ENCODE measurements at places on chromosomes 5 and 9.

- DNase-seq = no peak
Measured at GRCh38 chr9:109005678-109006077, 7.6 kb downstream of the CTNNAL1 start.

DNA sequence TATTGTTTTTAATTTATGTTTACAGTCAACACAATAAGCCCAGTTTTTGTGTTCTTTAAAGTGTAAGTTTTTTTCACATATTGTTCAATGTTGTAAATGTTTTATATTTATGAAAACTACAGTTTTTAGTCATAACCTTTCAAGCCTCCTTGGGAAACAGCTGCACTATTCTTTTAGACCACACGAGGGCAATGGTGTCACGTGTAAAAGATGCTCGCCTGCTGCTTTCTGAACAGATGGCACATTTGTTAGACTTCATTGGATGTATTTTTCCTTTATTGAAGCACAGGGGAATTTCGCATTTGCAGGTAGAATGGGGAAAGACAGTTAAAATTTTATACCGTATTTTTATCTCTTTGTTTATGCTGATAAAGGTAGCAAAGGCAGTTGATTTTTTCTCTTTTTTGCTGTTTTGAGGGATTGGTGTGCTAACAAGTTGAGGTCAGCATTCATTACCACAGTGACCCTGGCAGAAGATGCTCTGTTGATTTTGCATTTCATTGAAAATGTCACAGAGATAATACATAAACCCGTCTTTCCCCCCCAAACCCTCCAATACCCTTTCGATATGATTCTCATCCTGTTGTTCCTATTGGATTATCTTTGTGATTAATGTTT lies 59.0 kb downstream of the MAT2B start:
- no peak for DNase-seq

GRCh38 chr5:422323-423232 lies 20.4 kb upstream of the EXOC3 start:
- no peak for DNase-seq

DNA sequence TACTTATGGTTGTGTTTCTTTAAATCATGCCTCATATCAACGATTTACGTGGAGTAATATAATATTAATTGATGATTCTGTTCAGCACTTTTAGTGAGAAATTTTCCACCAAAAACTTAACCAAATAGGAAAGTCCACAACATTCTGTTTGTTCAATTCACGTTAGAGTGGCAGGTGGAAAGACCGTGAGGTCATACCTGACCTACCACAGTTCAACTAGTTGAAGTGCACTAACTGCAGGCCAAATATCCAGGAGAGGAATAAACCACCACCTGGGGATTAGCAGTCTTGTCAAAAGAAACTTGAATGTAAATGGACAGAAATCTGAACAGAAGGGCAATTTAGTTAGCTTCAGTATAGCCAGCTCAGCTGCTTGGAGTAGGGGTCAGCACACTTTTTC lies 577.7 kb downstream of the KIF4B start:
- no peak for DNase-seq

DNA sequence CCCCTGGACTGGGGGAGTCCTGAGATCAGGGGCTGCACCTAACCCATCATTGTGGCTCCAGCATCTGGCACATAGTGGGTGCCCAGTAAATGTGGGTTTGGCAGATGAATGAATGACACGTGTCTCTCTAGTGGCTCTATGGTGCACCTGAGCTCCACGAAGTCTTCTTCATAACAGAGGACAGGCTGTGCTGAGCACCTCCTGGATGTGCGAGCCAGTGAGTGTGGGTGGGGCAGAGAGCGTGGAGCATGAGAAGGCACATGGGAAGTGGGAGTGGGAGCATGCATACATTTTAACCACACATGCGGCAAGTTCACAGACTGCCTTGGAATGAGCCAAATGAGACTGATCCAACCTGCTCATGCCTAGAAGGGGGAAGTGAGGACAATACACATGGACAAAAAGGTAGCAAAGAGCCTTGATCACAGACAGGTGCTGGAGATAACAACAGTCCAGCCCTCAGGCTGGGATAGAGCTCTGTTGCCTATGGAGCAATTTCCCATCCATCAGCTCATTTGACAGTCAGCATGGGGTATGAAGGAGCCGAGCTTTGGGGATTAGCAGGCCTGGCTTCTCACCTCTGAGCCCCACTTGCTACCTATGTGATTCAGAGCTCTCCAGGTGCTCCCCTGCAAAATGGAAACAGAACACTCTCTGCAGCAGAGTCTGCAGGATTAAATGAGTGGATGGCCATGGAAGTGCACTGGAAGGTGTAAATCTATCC lies 76.2 kb upstream of the TBC1D2 start:
- no peak for DNase-seq

- no peak for DNase-seq
Measured at GRCh38 chr5:150611026-150611425, 29.4 kb upstream of the SYNPO start.

- DNase-seq = no peak
Measured at GRCh38 chr5:3107156-3107611, 355.7 kb upstream of the IRX2 start.

- no peak for DNase-seq
Measured at GRCh38 chr5:176754376-176754973, 55.9 kb upstream of the UNC5A start.

GRCh38 chr5:146173597-146173996 lies 8.9 kb downstream of the LARS1 start:
- no peak for DNase-seq

- DNase-seq = no peak
Measured at GRCh38 chr5:79048437-79048836, 21.0 kb downstream of the DMGDH start.

DNA sequence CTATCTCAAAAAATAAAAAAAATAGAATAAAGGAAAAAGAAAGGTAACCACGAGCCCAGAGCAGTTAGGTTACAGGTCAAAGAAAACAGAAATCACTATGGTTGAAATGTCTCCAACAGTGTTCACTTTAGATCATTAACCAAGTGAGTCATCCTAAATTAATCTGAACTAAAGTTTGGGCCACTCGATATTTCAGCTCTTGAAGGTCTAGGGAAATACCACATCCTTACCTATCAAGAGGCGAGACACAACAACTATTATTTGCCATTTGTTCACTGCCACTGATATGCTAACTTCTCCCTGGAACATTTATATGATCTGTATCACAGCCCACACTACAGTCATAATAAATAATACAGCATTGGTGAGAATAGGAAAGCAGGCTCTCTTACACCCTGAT lies 111.3 kb upstream of the NR5A1 start:
- DNase-seq = no peak

Data from NCI-H1048 (cell line).